M059J (cell line): ENCODE measurements at places on chromosomes 5 and 9.

- DNase-seq: no peak
Measured at GRCh38 chr5:10339958-10340357, 13.5 kb upstream of the MARCHF6 start.

- DNase-seq: peak; percentile 74
Measured at GRCh38 chr9:110183208-110184145, 24.5 kb downstream of the C9orf152 start.

- DNase-seq: peak; percentile 13
Measured at GRCh38 chr9:126720036-126720435, 84.8 kb upstream of the ZBTB43 start.

- DNase-seq: no peak
Measured at GRCh38 chr5:67050125-67050524, 146.5 kb downstream of the CD180 start.

GRCh38 chr9:37776328-37776727, 8.5 kb downstream of the EXOSC3 start:
- DNase-seq: peak; percentile 35

- no peak for DNase-seq
Measured at GRCh38 chr9:113255438-113255837, 19.9 kb downstream of the CDC26 start.

- peak; percentile 49 for DNase-seq
Measured at GRCh38 chr5:73706963-73707362, 81.0 kb downstream of the ARHGEF28 start.
